HuH-7 (cell line): ENCODE measurements at places on chromosomes 4 and X.

- DNase-seq = no peak
Observed at GRCh38 chrX:96445531-96446065, 239.0 kb upstream of the DIAPH2 start.

DNA sequence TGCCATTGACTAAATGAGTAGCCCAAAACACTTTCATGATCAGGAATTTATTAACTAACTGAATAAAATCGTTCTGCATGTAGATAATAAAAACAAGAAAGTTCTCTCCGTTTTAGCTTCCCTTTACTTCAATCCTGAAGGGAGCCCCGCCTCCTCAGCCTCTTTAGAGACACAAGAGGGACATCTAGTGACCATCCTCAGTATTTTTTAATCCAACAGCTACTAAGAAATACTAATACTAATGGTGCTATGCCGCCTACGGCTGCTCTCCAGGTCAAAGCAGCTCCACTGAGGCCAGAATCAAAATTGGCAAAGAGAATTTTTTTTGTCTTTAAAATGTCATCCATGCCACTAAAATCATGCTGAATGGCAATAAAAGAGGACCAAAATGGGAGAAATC, 3.2 kb upstream of the PCDH19 start:
- DNase-seq = peak; percentile 48

GRCh38 chrX:41332408-41333002, 1.5 kb upstream of the DDX3X start:
- DNase-seq = no peak

DNA sequence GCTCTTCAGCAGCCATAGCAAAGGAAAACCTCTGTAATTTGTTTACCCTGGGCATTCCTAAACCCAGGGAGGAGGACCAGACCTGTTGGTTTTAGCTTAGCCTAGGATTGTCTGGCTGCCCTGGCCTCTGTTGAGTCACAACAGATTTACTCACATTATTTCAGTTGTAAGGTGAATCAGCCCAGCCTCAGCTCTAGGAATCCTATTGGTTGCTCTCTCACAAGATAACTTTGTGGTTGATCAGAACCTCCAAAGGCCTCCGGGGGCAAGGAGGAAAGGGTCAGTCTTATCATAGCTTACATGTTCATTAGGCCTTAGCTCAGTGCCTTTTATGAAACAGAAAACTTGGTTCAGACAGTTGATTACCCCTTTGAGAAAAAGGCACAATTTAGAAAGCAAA, 41.0 kb downstream of the PDK3 start:
- no peak for DNase-seq

- no peak for DNase-seq
Observed at GRCh38 chr4:71379126-71379525, 40.3 kb downstream of the SLC4A4 start.

GRCh38 chr4:106478152-106478551, 109.6 kb upstream of the GIMD1 start:
- DNase-seq = no peak

DNA sequence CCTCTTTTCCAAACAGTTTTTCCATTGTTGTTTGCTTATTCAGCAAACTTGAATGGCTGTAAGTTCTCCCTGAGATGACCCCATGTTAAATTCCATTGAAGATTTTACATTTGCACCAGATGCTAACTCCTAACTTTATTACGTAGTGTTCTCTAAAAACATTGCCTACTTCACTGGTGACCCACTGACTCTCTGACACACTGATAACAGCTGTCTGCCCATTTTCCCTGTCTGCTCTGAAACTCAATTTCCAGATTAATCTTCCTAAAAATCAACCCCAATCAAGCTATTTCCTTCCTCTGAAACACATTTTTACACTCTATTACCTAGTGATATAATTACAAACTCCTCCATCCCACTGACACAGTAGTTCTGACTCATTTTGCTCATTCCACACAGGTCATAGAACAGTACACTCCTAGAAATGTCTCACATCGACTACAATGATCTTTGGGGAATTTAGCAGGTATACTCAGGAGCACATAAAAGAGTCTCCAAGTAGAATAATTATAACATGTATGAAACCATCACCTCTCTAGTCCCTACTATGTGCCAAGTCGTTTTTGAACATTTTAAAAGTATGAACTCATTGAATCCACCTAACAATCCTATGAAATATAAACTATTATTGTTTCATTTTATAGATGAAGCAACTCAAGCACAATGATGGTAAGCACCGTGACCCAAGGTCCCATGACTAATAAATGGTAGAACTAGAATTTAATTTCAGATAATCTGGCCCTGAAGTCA, 210.9 kb downstream of the SLIT2 start:
- no peak for DNase-seq

GRCh38 chr4:143282211-143282707, 54.4 kb upstream of the GAB1 start:
- no peak for DNase-seq

- DNase-seq = no peak
Observed at GRCh38 chr4:40003986-40004385, 26.3 kb upstream of the PDS5A start.

DNA sequence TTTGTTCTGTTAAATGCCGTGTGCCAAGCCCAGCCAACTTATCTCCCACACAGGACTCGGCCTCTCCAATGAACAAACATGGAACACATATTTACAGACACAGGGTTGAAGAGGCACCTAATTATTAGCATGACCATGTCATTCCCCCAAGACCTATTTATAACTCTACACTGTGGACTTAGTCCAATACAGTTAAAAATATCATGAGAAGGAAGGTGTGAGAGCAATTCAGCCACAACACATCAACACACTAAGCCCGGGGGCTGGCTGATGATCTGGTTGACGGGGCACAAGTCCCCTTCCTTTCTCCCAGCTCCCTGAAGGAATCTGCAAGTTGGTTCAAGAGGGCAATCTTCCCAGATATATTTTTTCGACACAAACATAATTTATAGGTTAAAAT, 28.1 kb downstream of the MANBA start:
- no peak for DNase-seq

- DNase-seq = no peak
Observed at GRCh38 chrX:147935156-147935758, 23.5 kb downstream of the FMR1 start.

- no peak for DNase-seq
Observed at GRCh38 chr4:140858897-140859296, 102.7 kb upstream of the TBC1D9 start.

DNA sequence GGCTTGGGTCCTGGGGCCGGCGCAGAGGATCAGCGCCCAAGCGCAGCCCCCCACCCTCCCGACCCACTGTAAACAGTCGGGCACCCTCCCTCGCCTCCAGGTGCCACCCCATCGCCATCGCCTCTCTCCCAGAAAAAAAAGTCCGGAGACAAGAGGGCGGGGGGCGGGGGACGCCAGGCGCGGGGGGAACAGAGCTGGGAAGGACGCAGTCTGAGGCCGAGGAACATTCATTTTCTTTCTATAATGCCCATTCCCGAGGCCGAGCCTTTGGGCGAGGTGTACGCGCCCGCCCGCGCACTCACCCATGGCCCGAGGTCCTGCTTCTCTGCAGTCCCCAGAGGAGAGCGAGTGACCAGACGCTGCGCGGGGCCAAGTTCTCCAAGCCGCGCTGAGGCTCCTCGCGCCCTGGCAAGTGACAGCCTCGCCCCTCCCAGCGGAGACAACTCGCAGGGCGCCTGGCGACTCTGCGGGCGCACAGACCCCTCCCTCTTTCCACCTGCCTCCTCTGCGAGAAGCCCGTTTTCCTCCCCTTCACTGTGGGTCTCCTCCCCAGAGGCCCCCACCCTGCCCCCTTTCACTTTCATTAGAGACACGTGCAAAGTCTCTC, 63.5 kb upstream of the WDR17 start:
- DNase-seq = no peak

GRCh38 chrX:63613531-63614028, 171.4 kb downstream of the ARHGEF9 start:
- DNase-seq = no peak

DNA sequence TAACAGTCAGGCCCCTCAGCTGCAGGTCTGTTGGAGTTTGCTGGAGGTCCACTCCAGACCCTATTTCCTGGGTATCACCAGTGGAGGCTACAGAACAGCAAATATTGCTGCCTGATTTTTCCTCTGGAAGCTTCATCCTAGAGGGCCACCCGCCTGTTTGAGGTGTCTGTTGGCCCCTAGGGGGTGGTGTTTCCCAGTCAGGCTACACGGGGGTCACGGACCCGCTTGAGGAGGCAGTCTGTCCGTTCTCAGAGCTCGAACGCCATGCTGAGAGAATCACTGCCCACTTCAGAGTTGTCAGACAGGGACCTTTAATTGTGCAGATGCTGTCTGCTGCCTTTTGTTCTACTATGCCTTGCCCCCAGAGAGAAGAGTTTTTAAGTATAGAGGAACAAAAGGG, 160.8 kb downstream of the DKK2 start:
- no peak for DNase-seq

DNA sequence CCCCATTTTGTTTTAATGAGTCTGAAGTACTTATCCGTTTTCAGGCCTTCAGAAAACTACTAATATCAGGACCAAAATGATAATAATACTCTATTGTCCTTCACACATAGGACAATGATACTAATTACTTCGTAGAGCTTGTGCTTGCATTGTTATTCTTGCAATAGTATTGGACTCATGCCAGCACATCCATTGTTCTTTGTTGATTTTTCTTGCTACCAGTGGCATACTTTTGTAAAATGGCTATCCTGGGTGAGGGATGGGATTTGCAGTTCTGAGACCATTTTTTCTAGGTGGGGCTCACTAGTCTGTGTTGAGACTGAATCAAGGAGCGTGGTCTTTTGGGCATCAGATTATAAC, 195.3 kb downstream of the MAML3 start:
- DNase-seq = no peak

GRCh38 chr4:155543126-155543765, 123.4 kb upstream of the GUCY1A1 start:
- DNase-seq = no peak

DNA sequence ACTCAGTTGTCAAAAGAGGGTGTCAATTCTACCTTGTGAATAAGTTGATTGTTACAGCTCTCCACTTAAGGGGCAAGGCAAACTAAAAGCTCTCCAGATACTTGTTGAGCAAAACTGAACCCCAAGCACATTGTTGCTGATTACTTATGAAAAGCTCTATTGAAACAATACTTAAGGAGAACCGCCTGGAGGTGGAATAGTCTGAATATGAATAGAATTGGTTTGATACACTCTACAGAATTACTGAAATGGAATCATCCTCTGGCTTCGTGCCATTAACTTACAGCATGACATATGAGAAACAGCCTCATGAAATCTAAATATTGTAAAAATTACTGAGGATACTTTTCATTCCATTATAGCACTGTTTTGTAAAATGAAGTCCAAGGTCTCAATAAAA, 127.0 kb upstream of the SH3RF1 start:
- DNase-seq = no peak

DNA sequence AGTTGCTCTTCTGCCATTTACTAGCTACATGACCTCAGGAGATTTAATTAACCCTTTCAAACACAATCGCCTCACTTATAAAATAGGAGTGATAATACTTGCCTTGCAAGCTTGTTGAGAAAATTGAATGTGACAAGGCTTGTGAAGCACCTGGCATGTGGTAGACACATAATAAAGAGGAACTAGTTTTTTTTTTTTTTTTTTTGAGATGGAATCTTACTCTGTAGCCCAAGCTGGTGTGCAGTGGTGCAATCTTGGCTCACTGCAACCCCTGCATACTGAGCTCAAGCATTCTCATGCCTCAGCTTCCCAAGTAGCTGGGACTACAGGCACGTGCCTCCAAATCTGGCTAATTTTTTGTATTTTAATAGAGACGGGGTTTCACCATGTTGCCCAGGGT, 73.7 kb upstream of the STIM2 start:
- DNase-seq = no peak

DNA sequence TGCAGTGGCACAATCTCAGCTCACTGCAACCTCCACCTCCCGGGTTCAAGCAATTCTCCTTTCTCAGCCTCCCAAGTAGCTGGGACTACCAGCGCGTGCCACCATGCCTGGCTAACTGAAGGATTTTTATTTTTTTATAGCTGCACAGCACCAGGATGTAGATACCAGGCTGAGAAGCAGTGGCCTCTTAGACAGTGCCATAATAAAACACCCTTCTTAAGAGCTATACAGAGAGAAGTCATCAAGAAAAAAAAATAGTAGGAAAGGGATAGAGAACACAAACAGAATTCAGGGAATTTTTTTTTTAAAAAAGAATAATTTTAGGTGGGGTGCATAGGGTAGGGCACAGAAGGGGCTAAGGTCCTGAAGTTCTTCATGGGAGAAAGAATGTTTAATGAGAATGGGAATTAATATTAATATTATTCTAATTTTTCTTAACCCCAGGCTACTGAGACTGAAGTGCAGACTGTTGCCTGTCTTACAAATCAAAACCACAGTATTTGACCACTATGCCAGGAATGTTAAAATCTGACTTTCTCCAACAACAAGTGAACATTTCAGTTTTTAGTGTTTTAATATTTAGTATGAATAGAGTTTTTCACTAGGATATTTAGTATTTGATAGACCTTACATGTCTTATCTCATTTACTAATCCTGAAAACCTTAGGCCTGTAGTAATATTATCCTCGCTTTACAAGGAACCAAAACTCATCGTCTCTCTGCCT, 146.7 kb downstream of the KCNIP4 start:
- no peak for DNase-seq

DNA sequence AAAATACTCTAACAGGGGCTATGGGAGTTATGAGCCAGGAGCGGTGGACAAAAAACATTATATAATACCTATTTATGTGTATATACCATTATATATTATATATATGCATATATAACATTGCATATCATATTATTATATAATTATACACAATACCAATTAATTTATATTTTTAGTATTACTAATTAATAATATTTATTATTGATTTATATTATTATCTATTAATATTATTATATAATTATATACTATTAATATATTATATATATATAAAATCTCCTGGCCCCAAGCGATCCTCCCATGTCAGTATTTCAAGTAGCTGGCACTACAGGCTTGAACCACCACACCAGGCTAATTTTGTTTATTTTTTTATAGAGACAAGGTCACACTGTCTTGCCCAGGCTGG, 73.8 kb upstream of the JADE1 start:
- DNase-seq = no peak

DNA sequence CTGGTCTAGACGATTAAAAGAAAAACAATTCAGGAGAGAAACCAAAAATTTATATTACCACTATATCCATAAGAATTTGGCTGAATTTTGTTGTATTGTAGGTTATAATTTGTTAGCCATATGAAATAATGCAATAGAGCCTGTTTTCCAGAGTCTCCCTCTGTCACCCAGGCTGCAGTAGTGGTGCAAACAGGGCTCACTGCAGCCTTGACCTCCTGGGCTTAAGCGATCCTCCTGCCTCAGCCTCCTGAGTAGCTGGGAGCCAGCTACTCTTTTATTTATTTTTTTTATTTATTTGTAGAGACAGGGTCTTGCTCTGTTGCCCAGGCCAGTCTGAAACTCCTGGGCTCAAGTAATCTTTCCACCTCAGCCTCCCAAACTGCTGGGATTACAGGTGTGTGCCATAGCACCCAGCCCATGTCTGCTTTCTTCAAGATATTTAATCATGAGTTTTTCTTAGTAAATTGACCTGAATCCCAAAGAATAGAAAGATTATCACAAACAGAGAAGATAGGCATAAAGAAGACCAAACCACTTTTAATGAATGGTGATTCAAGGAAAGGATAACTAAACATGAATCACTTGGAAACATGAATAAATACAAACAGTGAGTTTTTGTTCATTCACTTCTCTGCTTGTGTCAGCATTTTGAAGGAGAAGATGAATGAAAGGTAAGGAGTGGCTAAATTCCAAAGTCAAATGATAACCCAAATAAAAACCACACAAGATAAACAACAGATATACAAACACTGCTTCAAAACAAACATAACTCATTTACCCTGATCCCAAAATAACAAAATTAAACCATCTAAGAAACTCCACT, 82.1 kb downstream of the PPP3CA start:
- no peak for DNase-seq

- DNase-seq = no peak
Observed at GRCh38 chrX:43747476-43747875, 91.4 kb downstream of the MAOA start.
